ENCODE measurements at places on chromosomes 3 and 15. TPM values are rescaled to one million over a fixed set of nuclear protein-coding genes. Genes with fewer than 3 reads are reported as not detected.

The DZIP1L gene
- total RNA-seq: not detected

DNA sequence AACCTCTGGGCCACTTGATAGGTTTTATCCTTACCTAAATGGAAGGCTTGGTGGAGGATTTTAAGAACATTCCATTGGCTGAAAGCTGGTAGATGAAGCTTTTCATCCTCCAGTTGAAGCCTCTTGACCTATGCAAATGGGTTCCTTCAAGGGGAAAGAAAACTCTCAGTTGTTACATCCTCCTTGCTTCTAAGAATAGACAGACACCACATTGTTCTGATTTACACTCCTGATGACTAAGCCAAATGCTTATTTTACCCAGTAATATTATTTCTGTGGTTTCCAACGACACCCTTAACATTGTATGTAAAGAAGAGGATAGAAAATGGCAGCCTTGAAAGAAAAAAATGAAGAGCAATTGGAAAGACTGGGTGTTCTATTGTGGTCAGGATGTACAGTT, 480.5 kb downstream of the OTOL1 start:
- H3K27me3 ChIP-seq: no peaks in the 10 kb centered on the region
- H3K36me3 ChIP-seq: no peaks in the 10 kb centered on the region
- H3K4me1 ChIP-seq: no peaks in the 10 kb centered on the region
- H3K4me3 ChIP-seq: no peak overlapping the region
- DNase-seq: no peak
- no peak overlapping the region for H3K27ac ChIP-seq

DNA sequence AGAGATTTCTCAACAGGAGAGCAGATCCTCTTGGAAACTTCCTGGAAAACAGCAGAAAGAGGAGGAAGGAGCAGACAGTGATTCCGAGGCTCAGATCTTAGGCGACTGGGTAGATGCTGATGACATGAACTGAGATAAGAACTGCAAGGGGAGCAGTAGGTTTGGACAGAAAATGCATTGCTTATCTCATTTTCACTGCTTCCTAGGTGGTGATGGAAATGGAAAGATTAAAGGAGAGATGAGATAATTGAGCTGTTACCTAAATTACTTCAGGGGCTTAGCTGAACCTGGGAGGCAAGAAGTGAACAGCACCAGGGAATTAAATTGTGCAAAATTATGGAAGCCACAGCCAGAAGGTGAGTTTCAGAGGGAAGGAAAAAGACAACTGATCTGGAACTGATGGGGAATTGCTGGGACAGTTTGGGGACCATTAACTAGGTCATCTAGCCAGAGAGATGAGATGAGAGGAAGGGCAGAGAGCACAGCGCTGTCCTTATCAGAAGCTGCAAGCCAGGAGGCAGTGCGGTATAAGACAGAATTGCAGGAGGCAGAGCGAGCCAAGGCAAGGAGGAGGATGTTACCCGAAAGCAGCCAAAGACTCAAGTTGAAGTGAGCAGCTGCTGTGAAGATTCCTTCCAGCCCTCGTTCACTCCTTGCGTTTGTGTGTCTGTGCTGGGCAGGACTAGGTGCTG, 140.4 kb downstream of the SRGAP3 start:
- H3K27ac ChIP-seq: no peak overlapping the region
- DNase-seq: no peak
- peaks cover 6% of the 10 kb centered on the region for H3K27me3 ChIP-seq

The CPNE9 gene
- total RNA-seq: 0.55 TPM

- no peak for DNase-seq
- H3K27me3 ChIP-seq: no peaks in the 10 kb centered on the region
- no peak overlapping the region for H3K4me3 ChIP-seq
- no peaks in the 10 kb centered on the region for H3K36me3 ChIP-seq
- H3K4me1 ChIP-seq: no peaks in the 10 kb centered on the region
These were observed 112.8 kb upstream of the LPP start for GRCh38 chr3:188041193-188041592.

DNA sequence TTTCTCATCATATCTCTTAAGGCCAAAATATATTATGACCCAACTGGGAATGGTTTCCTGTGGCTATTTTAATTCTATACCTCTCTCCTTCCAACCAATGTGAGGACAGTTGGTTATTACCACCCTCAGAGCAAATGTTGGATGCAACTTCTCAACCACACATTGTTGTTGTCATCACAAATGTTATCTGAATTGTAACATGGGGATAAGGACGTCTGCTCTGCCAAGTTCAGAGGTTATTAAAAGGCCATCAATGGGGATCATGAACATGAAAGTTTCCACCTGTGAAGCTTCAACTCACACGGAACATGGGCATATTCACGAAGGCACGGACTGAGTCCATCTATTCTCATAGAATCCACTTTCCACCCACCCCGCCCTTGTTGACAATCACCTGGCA, 46.8 kb downstream of the MB21D2 start:
- H3K27ac ChIP-seq: no peak overlapping the region
- no peaks in the 10 kb centered on the region for H3K36me3 ChIP-seq
- no peaks in the 10 kb centered on the region for H3K27me3 ChIP-seq
- no peak overlapping the region for H3K4me3 ChIP-seq

GRCh38 chr3:102182162-102182561, 252.7 kb upstream of the ZPLD1 start:
- H3K27me3 ChIP-seq: no peaks in the 10 kb centered on the region
- DNase-seq: no peak
- peaks cover 10% of the 10 kb centered on the region for H3K4me1 ChIP-seq
- no peaks in the 10 kb centered on the region for H3K36me3 ChIP-seq
- no peak overlapping the region for H3K4me3 ChIP-seq

GRCh38 chr3:168047190-168047795, 48.4 kb downstream of the GOLIM4 start:
- no peaks in the 10 kb centered on the region for H3K27me3 ChIP-seq
- no peak overlapping the region for H3K27ac ChIP-seq
- no peak overlapping the region for H3K4me3 ChIP-seq
- no peaks in the 10 kb centered on the region for H3K4me1 ChIP-seq
- H3K36me3 ChIP-seq: no peaks in the 10 kb centered on the region

GRCh38 chr3:3443482-3443881, 264.0 kb upstream of the CRBN start:
- no peaks in the 10 kb centered on the region for H3K27me3 ChIP-seq
- H3K4me3 ChIP-seq: no peak overlapping the region
- DNase-seq: no peak

- DNase-seq: no peak
- peaks cover 2% of the 10 kb centered on the region for H3K27me3 ChIP-seq
- no peak overlapping the region for H3K4me3 ChIP-seq
- H3K4me1 ChIP-seq: no peaks in the 10 kb centered on the region
These were observed 95.0 kb downstream of the IQCH start for GRCh38 chr15:67349634-67350033.

The CHST13 gene
- total RNA-seq: not detected

The GHSR gene
- total RNA-seq: not detected

The GRAMD2A gene
- total RNA-seq: not detected

GRCh38 chr15:100596792-100597191, 5.2 kb downstream of the LINS1 start:
- peaks cover 70% of the 10 kb centered on the region for H3K4me1 ChIP-seq
- peak overlapping the region; percentile 78 for H3K4me3 ChIP-seq
- DNase-seq: peak; percentile 89
- no peaks in the 10 kb centered on the region for H3K36me3 ChIP-seq
- no peaks in the 10 kb centered on the region for H3K27me3 ChIP-seq

The IP6K2 gene
- total RNA-seq: 91.5 TPM

The PP2D1 gene
- not detected for total RNA-seq

The RTP4 gene
- total RNA-seq: 6.4 TPM

- H3K4me1 ChIP-seq: peaks cover 5% of the 10 kb centered on the region
- H3K27ac ChIP-seq: no peak overlapping the region
- H3K36me3 ChIP-seq: no peaks in the 10 kb centered on the region
- no peak overlapping the region for H3K4me3 ChIP-seq
These were observed 48.5 kb downstream of the RGMA start for GRCh38 chr15:93040288-93041158.

GRCh38 chr15:78842519-78842918, 30.2 kb upstream of the MORF4L1 start:
- no peak overlapping the region for H3K27ac ChIP-seq
- H3K36me3 ChIP-seq: no peaks in the 10 kb centered on the region
- no peak for DNase-seq

DNA sequence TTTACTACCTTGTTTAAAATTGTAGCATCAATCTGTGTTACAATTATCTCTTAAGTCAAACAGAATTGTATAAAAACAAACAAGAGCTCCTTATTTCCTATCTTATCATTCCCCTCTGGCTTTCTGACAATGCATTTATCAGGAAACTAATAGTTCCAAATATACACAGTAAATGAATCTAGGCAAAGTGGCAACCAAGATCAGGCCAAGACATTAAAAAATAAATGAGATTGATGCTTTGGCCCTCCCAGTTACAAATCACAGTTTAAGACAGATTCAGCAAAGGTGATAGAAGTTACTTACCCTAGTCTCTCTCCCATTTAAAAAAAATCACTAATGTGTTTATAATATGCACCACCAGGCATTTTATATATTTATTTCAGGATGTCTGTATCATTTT, 236.7 kb downstream of the EPHA3 start:
- DNase-seq: no peak
- H3K4me3 ChIP-seq: no peak overlapping the region
- no peaks in the 10 kb centered on the region for H3K4me1 ChIP-seq
- no peak overlapping the region for H3K27ac ChIP-seq
- H3K27me3 ChIP-seq: no peaks in the 10 kb centered on the region

- no peak for DNase-seq
- no peaks in the 10 kb centered on the region for H3K27me3 ChIP-seq
- H3K4me1 ChIP-seq: peaks cover 84% of the 10 kb centered on the region
- peaks cover 8% of the 10 kb centered on the region for H3K36me3 ChIP-seq
These were observed 465.0 kb downstream of the SHQ1 start for GRCh38 chr3:72383230-72383629.

- no peak overlapping the region for H3K27ac ChIP-seq
- DNase-seq: no peak
- no peaks in the 10 kb centered on the region for H3K4me1 ChIP-seq
- no peak overlapping the region for H3K4me3 ChIP-seq
These were observed 193.4 kb downstream of the ZNF621 start for GRCh38 chr3:40718209-40718608.

The C2CD4A gene
- not detected for total RNA-seq

The ATP13A4 gene
- 4.6 TPM for total RNA-seq

GRCh38 chr15:97053635-97054034, 723.1 kb downstream of the NR2F2 start:
- no peak overlapping the region for H3K27ac ChIP-seq
- H3K4me1 ChIP-seq: no peaks in the 10 kb centered on the region
- H3K36me3 ChIP-seq: no peaks in the 10 kb centered on the region
- DNase-seq: no peak
- H3K27me3 ChIP-seq: no peaks in the 10 kb centered on the region
- no peak overlapping the region for H3K4me3 ChIP-seq

The OR5K2 gene
- not detected for total RNA-seq

The SPESP1 gene
- total RNA-seq: 0.60 TPM

DNA sequence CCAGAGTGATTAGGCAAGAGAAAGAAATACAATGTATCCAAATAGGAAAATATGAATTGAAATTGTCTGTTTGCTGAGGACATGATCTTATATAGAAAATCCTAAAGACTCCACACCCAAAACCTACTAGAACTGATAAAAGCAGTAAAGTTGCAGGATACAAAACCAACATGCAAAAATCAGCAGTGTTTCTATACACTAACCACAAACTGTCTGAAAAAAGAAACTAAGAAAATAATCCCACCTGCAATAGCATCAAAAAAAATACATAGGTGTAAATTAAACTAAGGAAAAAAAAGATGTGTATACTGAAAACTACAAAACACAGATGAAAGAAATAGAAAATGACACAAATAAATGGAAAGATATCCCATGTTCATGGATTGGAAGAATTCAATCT, 203.6 kb upstream of the SETMAR start:
- peaks cover 18% of the 10 kb centered on the region for H3K36me3 ChIP-seq
- no peak overlapping the region for H3K27ac ChIP-seq
- no peak overlapping the region for H3K4me3 ChIP-seq
- DNase-seq: no peak
- no peaks in the 10 kb centered on the region for H3K27me3 ChIP-seq

- no peaks in the 10 kb centered on the region for H3K27me3 ChIP-seq
- H3K4me3 ChIP-seq: no peak overlapping the region
- no peaks in the 10 kb centered on the region for H3K36me3 ChIP-seq
These were observed 48.0 kb upstream of the APEH start for GRCh38 chr3:49626101-49626581.

GRCh38 chr3:24829629-24830229, 335.1 kb upstream of the THRB start:
- no peak overlapping the region for H3K27ac ChIP-seq
- DNase-seq: no peak
- H3K36me3 ChIP-seq: peaks cover 4% of the 10 kb centered on the region
- peaks cover 9% of the 10 kb centered on the region for H3K27me3 ChIP-seq

DNA sequence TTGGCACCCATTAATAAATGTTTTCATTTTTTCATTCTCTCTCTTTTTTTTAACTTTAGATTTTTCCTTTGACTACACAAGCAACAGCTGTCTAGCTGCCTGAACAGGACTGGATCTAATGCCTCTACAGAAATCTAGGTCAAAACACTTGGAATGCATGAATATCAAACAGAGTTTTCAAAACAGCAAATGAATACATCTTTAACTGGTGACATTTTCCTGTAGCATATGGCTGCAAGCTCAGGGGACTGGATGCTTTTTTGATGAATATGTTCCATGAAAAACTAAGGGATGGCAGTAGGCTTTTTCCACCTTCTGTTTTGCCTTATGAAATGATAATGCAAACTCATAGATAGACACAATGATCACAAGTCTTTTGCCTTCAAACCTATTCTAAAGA, 661.7 kb downstream of the MCTP2 start:
- no peak overlapping the region for H3K4me3 ChIP-seq
- H3K4me1 ChIP-seq: no peaks in the 10 kb centered on the region
- DNase-seq: no peak
- H3K27ac ChIP-seq: no peak overlapping the region

GRCh38 chr3:183662099-183662498, 26.7 kb downstream of the KLHL24 start:
- no peak overlapping the region for H3K27ac ChIP-seq
- no peak for DNase-seq
- H3K27me3 ChIP-seq: no peaks in the 10 kb centered on the region
- peaks cover 8% of the 10 kb centered on the region for H3K36me3 ChIP-seq
- no peak overlapping the region for H3K4me3 ChIP-seq
- H3K4me1 ChIP-seq: peaks cover 27% of the 10 kb centered on the region

DNA sequence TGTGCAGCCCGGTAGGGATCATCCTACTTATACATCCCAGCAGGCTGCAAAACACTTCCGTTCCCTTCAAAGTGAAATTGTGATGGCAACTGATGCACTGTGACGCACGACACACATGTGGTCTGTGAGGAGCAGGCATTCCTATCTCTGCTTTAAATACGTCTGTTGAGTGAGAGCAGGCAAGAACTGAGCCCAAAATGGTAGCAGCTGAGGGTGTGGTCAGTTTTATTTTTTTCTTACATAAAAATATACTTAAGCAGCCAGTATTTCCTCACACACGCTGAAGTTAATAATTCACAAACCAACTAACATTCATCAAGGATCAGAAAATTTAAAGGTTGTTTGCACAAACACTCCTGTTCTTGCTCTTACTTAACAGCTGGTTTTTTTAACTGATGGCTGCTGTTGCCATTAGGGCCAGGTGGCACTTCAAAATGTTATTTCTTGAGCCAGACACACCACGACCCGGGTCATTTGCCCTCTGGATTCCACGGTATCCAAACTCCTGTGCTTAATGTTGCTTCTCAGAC, 23.9 kb downstream of the LRIG1 start:
- H3K4me1 ChIP-seq: peaks cover 61% of the 10 kb centered on the region
- no peaks in the 10 kb centered on the region for H3K36me3 ChIP-seq
- H3K4me3 ChIP-seq: no peak overlapping the region
- no peak overlapping the region for H3K27ac ChIP-seq

GRCh38 chr3:79167651-79168416, 600.0 kb downstream of the ROBO1 start:
- DNase-seq: no peak
- no peaks in the 10 kb centered on the region for H3K27me3 ChIP-seq
- H3K4me3 ChIP-seq: no peak overlapping the region
- H3K36me3 ChIP-seq: no peaks in the 10 kb centered on the region
- H3K27ac ChIP-seq: no peak overlapping the region
